WTC11 (cell line): ENCODE measurements at places on chromosomes 3 and 15. TPM values are rescaled to one million over a fixed set of nuclear protein-coding genes. Genes with fewer than 3 reads are reported as not detected.

The ACP3 gene
- 1.6 to 2.5 TPM (median 1.9 TPM) in 3 replicates for total RNA-seq

The SLC9A9 gene
- total RNA-seq: 1.2 TPM in 3 replicates

The RASGRP1 gene
- 2.7 to 2.8 TPM (median 2.7 TPM) in 3 replicates for total RNA-seq

The BFSP2 gene
- total RNA-seq: 0.44 TPM in 1 of 3 replicates, not detected in the others

The BMF gene
- total RNA-seq: 32.9 to 36.9 TPM (median 36.6 TPM) in 3 replicates

The FBN1 gene
- 3.3 to 5.2 TPM (median 3.7 TPM) in 3 replicates for total RNA-seq

The GPR27 gene
- total RNA-seq: 14.7 to 16.4 TPM (median 14.8 TPM) in 3 replicates

The ST6GAL1 gene
- total RNA-seq: 82.5 to 87.5 TPM (median 83.4 TPM) in 3 replicates

The DAPK2 gene
- 1.0 to 2.3 TPM (median 1.5 TPM) in 3 replicates for total RNA-seq

The MRAS gene
- total RNA-seq: 11.1 to 14.8 TPM (median 11.7 TPM) in 3 replicates

The UROC1 gene
- 0.09 TPM in 1 of 3 replicates, not detected in the others for total RNA-seq

DNA sequence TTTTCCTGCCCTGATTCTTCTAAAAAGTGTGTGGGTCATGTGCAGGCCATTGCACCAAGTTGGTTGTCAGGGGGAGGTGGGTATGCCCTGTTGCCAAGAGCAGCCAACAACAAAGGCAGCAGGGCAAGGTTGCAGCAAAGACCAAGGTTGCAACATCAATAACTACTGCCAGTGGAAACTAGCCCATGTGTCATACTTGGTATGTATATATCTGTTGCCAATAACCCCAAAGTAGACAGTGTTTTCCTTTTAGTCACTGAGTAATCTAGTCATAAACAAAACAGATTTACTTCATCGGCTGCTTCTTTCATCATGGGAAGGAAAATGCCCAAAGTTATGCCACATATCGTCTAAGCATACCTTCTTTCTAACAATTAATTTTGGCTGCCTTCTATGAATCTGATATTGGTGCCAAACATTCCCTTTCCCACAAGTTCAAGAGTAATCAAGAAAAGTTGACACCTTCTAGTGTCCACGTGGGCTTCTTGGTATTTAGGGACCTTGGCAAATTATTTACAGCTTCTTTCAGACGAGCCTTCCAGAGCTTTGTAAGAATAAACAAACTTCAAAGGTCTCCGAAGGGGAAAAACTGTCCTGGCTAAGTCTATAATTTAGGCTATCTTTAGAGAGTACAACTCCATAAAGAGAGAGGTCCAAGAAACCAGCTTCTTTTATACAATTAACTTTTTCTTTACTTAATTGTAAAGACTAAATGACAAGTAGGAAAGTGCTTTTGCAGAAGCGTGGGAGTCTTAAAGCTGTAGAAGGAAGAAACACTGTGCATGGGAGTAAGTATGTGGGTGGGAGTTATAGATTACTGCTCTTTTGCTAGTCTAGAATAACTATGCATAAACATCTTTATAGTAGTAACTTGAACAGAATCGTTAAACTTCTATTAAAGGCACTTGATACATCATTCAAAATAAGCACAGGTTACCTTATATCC, 10.0 kb upstream of the MBNL1 start:
- no peaks in the 10 kb centered on the region for H3K4me1 ChIP-seq
- DNase-seq: no peak
- no peaks in the 10 kb centered on the region for H3K27me3 ChIP-seq

DNA sequence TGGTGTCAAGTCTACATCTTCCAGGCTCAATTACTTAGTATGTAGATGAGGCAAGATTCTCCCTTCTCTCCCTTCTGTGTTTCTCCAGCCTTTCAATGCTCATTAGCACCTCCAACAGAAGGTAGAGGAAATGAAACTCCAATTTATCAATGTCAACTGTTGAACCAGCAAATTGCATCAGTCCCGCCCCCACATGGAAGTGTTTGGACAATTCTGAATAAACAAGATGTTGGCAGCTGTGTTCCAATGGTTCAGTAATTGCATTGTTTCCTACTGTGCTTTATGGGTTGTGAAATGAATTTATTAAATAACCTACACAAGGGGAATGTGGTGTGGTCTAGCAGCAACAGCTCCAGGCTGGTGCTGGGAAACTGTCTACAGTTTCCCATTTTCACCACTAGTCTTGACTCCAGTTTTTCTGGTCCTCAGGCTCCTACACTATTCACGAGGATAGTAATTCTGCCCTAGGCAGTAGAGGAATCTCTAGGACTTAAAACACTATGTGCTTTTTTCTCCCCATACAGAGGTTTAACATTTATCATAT, 91.9 kb downstream of the MB21D2 start:
- H3K4me1 ChIP-seq: peaks cover 37% of the 10 kb centered on the region
- no peak overlapping the region for H3K27ac ChIP-seq
- no peaks in the 10 kb centered on the region for H3K27me3 ChIP-seq
- no peak overlapping the region for H3K4me3 ChIP-seq
- peaks cover 7% of the 10 kb centered on the region; the same call in 1 of the 2 replicates for H3K36me3 ChIP-seq
- no peak for DNase-seq

- H3K4me1 ChIP-seq: peaks cover 64% of the 10 kb centered on the region
- no peak overlapping the region for H3K27ac ChIP-seq
- H3K4me3 ChIP-seq: peak overlapping the region; percentile 66
- no peak for DNase-seq
- H3K27me3 ChIP-seq: peaks cover 100% of the 10 kb centered on the region
Observed at GRCh38 chr3:128486681-128487537, 6.1 kb downstream of the GATA2 start.

DNA sequence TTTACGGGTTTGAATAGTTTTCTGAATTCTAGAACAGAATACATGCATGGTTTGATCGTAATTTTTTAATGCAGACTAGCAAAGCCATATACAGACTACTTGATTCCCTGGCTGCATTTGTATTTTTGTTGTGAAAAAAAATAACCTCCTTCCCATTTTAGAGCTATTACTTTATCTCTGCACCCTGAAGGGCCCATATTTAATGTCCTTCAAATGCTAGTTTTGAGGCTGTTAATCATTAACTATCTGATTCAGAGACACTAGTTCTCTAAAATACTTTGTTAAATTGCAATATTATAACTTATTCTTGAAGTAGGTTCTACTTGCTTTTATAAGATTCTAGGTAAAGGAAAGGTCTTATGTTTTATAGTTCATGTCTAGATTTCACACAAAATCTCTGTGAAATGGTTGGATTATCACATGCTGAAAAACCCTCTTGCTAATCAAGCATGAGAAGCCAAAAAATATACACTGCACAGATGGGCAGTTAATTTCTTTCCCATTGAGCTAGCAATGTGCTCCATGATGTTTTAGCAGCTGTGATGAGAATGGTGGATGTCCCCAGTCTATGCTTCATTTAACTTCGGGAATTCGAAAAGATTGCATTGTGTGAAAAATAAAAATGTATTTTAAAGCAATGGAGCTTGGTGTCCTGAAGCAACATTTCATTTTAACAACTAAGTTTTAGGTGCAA, 634.0 kb upstream of the BCHE start:
- DNase-seq: no peak
- H3K4me3 ChIP-seq: no peak overlapping the region
- no peak overlapping the region for H3K27ac ChIP-seq
- no peaks in the 10 kb centered on the region for H3K4me1 ChIP-seq

GRCh38 chr3:194212845-194213331, 76.9 kb downstream of the HES1 start:
- peak overlapping the region; percentile 99 for H3K27ac ChIP-seq
- peak overlapping the region; percentile 39 for H3K4me3 ChIP-seq
- DNase-seq: peak; percentile 64
- H3K36me3 ChIP-seq: no peaks in the 10 kb centered on the region
- H3K27me3 ChIP-seq: no peaks in the 10 kb centered on the region

GRCh38 chr3:25587094-25587493, 77.6 kb downstream of the TOP2B start:
- H3K36me3 ChIP-seq: peaks cover 3% of the 10 kb centered on the region; the same call in 1 of the 2 replicates
- H3K27ac ChIP-seq: no peak overlapping the region

DNA sequence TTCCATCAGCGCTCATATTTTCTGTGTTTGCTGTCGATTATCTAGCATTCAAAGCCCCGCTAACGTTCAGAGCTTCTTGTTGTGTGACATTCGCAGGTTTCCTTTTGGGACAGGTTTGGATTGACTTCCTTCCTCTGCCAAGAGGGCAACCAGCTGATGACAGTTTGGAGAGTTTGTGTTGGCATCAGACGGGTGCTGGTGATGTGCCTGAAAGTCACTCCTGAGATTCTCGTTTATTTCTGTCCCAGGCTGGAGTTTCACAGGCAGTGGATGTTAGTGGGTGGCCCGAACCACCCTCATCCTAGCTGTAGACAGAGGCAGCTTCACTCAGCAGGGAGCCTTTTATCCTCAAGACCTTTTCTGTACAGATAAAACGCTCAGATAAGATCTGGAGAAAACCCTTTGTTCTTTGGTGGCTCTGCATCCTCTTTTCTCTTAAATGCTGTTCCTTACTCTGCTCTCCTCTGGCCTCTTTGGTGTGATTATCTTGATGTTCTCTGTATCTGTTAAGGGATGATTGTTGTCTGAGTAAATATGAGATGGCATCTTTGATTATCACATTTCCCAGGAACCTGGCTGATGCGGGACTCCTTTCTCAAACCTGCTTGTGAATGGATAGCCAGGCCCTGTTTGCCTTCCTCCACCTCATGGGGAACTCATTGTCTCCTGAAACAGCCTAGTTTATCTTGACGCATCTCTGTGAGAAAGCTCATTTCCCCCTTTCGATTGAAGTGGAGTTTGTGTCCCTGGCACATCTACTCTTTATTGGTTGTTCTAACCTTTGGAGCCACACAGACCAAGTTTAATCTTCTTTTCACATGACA, 35.9 kb downstream of the CGNL1 start:
- DNase-seq: no peak
- H3K4me1 ChIP-seq: peaks cover 11% of the 10 kb centered on the region
- H3K27ac ChIP-seq: peak overlapping the region; percentile 43; the same call in 1 of the 2 replicates
- peaks cover 12% of the 10 kb centered on the region for H3K36me3 ChIP-seq
- no peak overlapping the region for H3K4me3 ChIP-seq

- peaks cover 51% of the 10 kb centered on the region for H3K27me3 ChIP-seq
- H3K4me1 ChIP-seq: peaks cover 11% of the 10 kb centered on the region
- H3K4me3 ChIP-seq: no peak overlapping the region
- DNase-seq: no peak
Observed at GRCh38 chr3:170905862-170906261, 2.6 kb downstream of the EIF5A2 start.

DNA sequence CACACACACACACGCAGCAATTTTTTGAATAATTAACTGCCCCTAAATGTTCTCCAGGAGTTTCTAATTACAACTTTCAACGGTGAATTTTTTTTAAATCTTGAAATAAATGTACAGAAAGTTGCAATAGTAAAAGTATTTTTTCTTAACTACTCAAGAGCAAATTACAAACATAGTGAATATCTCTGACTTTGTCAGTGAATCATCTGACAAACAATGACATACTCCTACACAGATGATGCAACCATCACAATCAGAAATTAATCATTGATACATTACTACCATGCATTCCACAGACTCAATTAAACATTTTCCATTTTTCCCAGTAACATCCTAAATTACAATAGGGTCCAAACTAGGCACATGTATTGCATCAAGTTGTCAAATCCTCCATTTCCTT, 597.3 kb downstream of the NAALADL2 start:
- H3K27ac ChIP-seq: no peak overlapping the region
- DNase-seq: no peak
- H3K36me3 ChIP-seq: peaks cover 10% of the 10 kb centered on the region
- H3K4me1 ChIP-seq: peaks cover 3% of the 10 kb centered on the region; the same call in 1 of the 2 replicates
- H3K27me3 ChIP-seq: no peaks in the 10 kb centered on the region

GRCh38 chr3:149634573-149634972, 23.3 kb downstream of the WWTR1 start:
- H3K4me1 ChIP-seq: peaks cover 33% of the 10 kb centered on the region
- no peak for DNase-seq
- no peak overlapping the region for H3K4me3 ChIP-seq
- H3K27ac ChIP-seq: no peak overlapping the region

GRCh38 chr3:72953325-72953956, 43.2 kb upstream of the PPP4R2 start:
- DNase-seq: no peak
- H3K4me3 ChIP-seq: no peak overlapping the region
- H3K36me3 ChIP-seq: no peaks in the 10 kb centered on the region
- H3K4me1 ChIP-seq: peaks cover 27% of the 10 kb centered on the region
- no peaks in the 10 kb centered on the region for H3K27me3 ChIP-seq
- no peak overlapping the region for H3K27ac ChIP-seq

GRCh38 chr3:135706758-135707375, 258.7 kb upstream of the PPP2R3A start:
- no peak for DNase-seq
- H3K4me3 ChIP-seq: no peak overlapping the region
- peaks cover 3% of the 10 kb centered on the region; the same call in 1 of the 2 replicates for H3K27me3 ChIP-seq

GRCh38 chr3:16494814-16495431, 18.6 kb downstream of the RFTN1 start:
- H3K4me3 ChIP-seq: no peak overlapping the region
- peaks cover 38% of the 10 kb centered on the region for H3K27me3 ChIP-seq
- peaks cover 31% of the 10 kb centered on the region for H3K4me1 ChIP-seq
- peaks cover 11% of the 10 kb centered on the region for H3K36me3 ChIP-seq
- no peak overlapping the region for H3K27ac ChIP-seq

GRCh38 chr3:12231431-12231830, 57.4 kb upstream of the PPARG start:
- no peak overlapping the region for H3K27ac ChIP-seq
- no peak overlapping the region for H3K4me3 ChIP-seq
- H3K27me3 ChIP-seq: no peaks in the 10 kb centered on the region
- peaks cover 12% of the 10 kb centered on the region for H3K4me1 ChIP-seq
- no peaks in the 10 kb centered on the region for H3K36me3 ChIP-seq
- no peak for DNase-seq

DNA sequence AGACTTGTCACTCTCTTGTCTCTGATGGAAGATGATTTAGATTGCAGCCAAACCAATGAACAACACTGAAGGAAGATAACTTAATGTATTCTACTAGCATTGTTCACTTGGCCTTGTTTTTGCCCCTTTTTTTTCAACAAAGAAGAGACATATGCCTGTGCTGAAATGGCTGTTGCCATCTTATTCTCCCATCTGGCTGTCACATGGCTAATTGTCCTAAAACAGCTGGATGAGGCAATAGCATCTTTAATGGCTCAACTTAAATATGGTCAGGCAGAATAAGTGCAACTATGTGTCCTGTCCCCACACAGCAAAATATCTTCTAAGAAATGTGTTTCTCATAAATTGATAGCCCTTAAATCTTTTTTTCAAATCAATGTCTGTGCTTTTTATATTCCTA, 576.9 kb downstream of the TUSC7 start:
- DNase-seq: no peak
- peaks cover 3% of the 10 kb centered on the region for H3K4me1 ChIP-seq
- H3K4me3 ChIP-seq: no peak overlapping the region
- no peaks in the 10 kb centered on the region for H3K36me3 ChIP-seq
- H3K27me3 ChIP-seq: no peaks in the 10 kb centered on the region
